CD4-positive, alpha-beta T cell treated with Interleukin-6 at 100 ng/mL for 8 hours (primary cell): ENCODE measurements at places on chromosomes 13 and 19.

GRCh38 chr19:3692141-3693024, 7.9 kb downstream of the PIP5K1C start:
- DNase-seq: peak; percentile 30

DNA sequence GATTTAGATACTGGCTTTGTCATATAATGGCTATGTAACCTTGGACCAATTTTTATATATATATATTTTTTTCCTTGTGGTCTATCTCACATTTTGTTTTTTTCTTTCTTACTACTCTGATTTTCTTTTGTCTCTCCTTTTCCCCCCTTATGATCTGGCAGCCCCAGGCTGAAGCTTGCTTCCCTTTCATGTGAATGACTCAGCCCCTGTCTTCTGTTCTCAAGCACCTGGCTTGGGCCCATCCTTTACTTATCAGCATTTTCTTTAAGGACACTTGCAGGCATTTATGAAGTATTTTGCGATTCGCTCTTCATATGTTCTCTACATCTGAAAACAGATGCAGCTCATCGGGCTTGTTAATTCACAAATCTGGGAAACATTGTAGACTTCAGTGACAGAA, 163.6 kb downstream of the SPRY2 start:
- no peak for DNase-seq

GRCh38 chr13:74907788-74908187, 574.2 kb downstream of the TBC1D4 start:
- DNase-seq: no peak

GRCh38 chr13:113098162-113098732, 7.3 kb upstream of the F7 start:
- DNase-seq: no peak

GRCh38 chr13:112643759-112644459, 45.9 kb upstream of the ATP11A start:
- no peak for DNase-seq

GRCh38 chr19:28736528-28736927, 476.4 kb downstream of the UQCRFS1 start:
- no peak for DNase-seq

GRCh38 chr19:47187797-47188196, 43.2 kb downstream of the BBC3 start:
- peak; percentile 12 for DNase-seq

DNA sequence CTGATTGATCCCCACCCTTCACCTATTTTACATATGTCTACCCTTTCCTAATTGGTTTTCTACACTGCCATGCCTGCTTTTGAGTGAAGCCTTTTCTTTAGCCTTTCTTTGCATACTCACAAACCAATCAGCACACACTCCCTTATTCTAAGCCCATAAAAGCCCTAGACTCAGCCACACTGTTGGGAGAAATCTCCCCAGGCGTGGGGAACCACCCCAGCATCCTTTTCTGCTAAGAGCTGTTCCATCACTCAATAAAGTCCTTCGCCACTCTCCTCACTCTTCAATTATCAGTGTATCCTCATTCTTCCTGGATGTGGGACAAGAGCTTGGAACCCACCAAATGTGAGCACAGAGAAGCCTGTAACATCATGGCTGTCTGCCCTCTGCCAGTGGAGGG, 343.6 kb downstream of the SLITRK1 start:
- no peak for DNase-seq

GRCh38 chr19:12052091-12052496, 667 bp downstream of the ZNF878 start:
- no peak for DNase-seq

DNA sequence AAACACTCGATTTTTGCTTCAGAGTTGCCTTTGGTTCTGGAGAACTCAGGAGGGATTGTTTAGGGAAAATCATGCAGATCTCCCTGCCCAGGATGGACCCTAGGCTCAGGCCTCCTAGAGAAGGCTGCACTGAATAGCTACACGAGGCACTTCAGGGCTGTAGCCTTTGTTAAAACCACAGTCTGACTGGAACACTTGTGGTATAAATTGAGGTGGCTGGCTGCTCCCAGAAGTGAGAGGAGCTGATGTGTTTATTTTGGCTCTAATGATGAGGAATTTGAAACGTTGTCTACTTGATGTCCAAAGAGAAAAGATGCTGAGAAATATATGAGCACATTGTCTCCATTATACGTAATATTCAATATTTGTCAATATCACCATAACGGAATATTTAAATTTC, 762.1 kb upstream of the ARGLU1 start:
- no peak for DNase-seq
